PC-3 (cell line): ENCODE measurements at places on chromosomes 3 and 15. TPM values are rescaled to one million over a fixed set of nuclear protein-coding genes. Genes with fewer than 3 reads are reported as not detected.

The ACAN gene
- total RNA-seq = not detected in 2 replicates

The IL17RC gene
- total RNA-seq = 116 and 138 TPM in 2 replicates

The CYP1A2 gene
- total RNA-seq = not detected in 2 replicates

The AHSG gene
- not detected in 2 replicates for total RNA-seq

DNA sequence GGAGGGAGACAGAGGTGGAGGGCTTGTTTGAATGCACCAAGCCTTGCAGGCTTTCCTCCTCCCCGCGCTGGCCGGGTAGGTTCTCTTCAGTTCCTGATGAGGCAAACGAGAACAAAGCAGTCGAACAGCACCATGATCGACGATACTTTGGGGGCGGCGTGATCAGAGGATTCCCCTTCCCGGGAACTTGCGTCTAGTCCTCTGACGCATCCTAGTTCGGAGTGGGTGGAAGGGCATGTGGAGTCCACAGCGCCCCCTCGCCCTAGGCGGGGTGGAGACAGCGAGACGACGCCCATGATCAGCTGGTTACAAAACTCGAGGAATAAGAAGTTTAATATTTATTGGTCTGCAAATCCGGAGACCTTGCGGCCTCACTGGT lies 452 bp upstream of the SV2B start:
- peak; percentile 28 for DNase-seq

DNA sequence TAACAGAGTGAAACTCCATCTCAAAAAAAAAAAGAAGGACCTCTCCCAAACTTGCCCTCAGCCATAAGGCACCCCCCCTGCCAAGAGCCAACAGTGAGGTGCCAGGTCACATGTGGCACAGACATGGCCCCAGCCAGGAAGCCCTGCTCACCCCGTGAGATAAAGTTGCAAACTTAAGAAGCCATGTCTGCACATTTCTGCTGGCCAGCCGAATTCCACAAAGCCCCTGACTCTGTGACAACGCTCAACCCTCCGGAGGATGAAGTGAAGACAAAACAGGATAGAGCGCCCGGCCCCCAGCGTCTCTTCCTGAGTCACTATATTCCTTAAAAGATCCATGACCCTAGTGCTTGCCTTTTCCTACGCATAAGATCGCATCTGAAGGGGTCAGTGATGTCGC lies 188.1 kb downstream of the XXYLT1 start:
- DNase-seq = no peak

GRCh38 chr3:119555309-119555735 lies 4.1 kb downstream of the CD80 start:
- DNase-seq = no peak

GRCh38 chr3:133113927-133114597 lies 75.9 kb downstream of the TMEM108 start:
- DNase-seq = no peak

GRCh38 chr15:50057905-50058639 lies 61.0 kb downstream of the ATP8B4 start:
- no peak for DNase-seq

DNA sequence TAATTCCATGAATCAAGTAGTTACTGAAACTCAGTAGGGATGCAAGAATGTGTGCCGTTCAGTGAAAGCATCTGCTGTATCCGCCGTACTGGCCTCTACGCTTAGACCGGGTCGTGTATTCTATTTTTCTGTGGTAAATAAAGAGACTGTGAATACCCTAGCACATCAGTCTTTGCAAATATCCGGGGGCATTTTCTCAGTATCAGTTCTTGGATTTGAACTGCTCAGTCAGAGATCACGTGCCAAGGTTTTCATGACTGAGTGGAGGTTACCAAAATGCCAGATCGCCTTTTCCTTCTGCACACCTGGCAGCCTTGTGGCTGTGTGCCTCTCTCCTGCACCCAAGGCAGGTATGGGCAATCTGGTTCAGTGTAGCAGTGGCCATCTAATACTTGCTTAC lies 377.0 kb downstream of the OCA2 start:
- DNase-seq = no peak
